ENCODE measurements at places on chromosomes 13 and 19.

DNA sequence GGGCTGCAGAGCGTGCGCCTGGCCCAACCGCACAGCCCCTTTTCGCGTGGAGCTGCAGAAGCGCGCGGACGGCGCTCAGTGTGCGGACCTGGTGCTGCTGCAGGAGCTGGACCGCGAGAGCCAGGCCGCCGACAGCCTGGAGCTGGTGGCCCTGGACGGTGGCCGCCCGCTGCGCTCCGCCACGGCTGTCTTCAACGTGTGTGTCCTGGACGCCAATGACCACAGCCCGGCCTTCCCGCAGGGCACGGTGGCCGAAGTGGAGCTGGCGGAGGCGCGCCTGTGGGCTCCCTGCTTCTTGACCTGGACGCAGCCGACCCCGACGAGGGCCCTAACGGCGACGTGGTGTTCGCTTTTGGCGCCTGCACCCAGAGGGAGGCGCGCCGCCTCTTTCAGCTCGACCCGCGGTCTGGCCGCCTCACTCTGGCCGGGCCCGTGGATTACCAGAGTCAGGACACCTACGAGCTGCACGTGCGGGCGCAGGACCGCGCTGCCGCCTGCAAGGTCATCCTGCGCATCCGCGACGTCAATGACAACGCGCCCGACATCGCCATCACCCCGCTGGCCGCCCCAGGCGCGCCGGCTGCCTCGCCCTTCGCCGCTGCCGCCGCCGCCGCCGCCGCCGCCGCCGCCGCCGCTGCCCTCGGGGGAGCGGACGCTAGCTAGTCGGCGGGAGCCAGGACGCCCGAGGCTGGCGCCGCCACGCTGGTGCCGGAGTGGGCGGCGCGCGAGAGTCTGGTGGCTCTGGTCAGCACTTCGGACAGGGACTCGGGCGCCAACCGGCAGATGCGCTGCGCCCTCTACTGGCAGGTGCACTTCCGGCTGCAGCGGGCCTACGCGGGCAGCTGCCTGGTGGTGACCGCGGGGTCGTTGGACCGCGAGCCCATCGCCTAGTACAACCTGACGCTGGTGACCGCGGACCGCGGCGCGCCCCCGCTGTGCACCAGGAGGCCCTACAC lies 172.2 kb downstream of the OLFM4 start:
- DNase-seq = no peak

- DNase-seq = no peak
Measured at GRCh38 chr19:3149526-3150505, 14.0 kb downstream of the GNA15 start.

GRCh38 chr13:44818428-44818827 lies 170.8 kb downstream of the NUFIP1 start:
- DNase-seq = no peak

- no peak for DNase-seq
Measured at GRCh38 chr19:31262725-31263191, 86.5 kb downstream of the TSHZ3 start.

- DNase-seq = no peak
Measured at GRCh38 chr13:97110936-97111335, 111.2 kb upstream of the MBNL2 start.

- DNase-seq = no peak
Measured at GRCh38 chr13:81591528-81592220, 1250.7 kb upstream of the SPRY2 start.

DNA sequence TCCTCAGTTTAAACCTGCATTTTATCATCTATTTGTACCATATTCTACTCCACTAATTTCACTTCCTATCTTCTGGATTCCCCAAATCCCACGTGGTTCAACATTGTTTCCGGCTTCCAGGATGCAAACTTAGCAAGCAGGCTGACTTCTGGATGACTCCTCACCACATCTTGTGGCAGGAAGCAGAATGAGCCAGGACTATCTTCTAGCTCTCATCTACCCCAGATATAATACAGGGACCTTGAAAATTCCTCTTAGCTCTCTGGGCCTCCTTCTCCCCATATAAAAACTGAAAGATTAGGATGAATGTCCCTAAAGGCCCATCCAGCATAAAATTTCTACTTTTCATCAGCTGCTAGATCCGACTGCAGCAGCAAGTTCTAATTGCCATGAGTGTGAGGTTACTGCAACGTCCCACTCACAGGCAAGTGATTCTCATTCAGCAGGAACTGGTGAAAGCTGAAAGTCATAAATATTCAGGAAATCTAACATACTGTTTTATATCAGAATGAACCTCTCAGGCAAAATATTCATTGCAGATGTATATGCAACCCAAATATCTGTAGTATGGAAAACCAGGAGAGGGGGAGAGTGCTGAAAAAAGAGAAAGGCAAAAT lies 93.4 kb downstream of the KCTD12 start:
- DNase-seq = no peak

- no peak for DNase-seq
Measured at GRCh38 chr13:40874138-40874779, 84.8 kb downstream of the SLC25A15 start.

DNA sequence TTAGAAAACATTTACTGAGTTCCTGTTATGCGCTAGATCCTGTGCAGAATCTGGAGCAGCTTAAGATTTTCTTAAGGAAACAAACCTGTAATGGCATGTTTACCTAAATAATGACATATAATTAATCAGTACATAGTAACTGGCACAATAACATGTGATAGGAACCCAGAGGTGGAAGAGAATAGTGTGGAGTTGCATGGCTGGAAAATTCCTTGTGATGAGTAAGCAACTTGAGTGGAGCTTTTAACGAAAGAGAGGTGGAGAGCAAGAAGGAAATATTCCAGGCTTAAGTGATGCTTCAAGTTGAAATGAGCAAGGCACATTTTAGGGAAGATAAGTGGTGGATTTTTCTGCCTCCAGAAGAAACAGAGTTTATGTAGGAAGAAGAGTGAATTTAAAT lies 9.2 kb upstream of the GPC5 start:
- DNase-seq = no peak

All from T-helper 1 cell (primary cell).